NAMALWA (cell line): ENCODE measurements at places on chromosomes 6 and 20.

GRCh38 chr6:107707346-107708275 is 116.5 kb downstream of the SCML4 start:
- no peak for DNase-seq

- no peak for DNase-seq
These were observed 315.1 kb downstream of the THBS2 start for GRCh38 chr6:168938546-168938945.

DNA sequence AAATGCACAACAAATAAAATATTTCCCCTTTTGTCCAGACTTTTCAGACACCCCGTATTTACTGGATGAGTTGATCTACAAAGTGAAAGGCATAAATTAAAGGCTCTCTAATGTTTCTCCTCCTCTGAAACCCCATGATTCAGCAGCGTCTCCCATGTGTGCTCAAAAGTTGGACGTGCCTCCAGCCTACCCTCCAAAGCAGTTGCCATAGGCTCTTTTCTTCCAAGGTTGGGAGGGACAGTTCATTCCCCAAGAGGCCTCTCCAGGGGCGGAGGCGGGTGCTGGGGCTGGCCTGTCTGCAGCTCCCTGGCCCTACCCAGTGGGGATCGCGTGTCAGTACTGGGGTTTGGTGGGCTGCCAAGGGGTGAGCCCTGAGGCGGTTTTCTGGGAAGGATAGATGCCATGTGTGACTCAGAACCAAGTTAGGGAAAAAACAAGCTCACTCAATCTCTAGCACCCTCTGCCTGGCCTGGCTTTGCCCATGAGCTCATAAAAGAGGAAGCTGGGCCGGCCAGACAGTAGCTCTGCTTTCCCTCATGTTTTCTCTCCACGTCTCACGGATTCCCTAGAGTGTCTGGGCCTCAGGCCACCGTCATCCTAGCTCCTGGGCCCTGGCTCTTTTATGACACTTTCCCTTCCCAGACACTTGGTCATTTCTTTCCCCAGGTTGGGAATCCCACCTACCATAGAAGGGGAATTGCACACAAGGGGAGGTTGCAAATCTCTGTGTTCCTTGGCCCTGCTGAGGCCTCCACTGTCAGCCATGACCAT is 8.0 kb upstream of the IER3 start:
- no peak for DNase-seq

GRCh38 chr6:113649276-113649675 is 207.9 kb upstream of the MARCKS start:
- no peak for DNase-seq

GRCh38 chr6:136236466-136237293 is 13.4 kb downstream of the MTFR2 start:
- DNase-seq, result no peak

GRCh38 chr6:146331013-146331412 is 212.6 kb upstream of the RAB32 start:
- DNase-seq, result no peak

DNA sequence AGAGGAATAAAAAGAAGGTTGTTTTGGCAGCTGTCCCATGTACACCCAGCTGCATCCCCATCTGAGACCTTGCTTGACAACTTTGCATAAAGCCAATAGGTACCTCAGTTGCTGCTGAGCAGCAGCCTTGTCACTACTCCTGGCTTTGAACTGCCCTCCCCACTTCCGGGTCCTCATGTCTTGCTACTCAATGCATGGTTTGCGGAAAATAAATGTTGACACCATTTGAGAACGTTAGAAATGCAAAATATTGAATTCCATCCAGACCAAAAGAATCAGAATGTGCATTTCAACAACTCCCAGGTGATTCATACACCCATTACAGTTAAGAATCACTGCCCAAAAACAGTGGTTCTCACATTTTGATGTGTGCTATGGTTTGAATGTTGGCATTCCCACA is 32.9 kb downstream of the GPX5 start:
- no peak for DNase-seq

GRCh38 chr6:85185977-85186376 is 263.9 kb upstream of the NT5E start:
- no peak for DNase-seq

- no peak for DNase-seq
These were observed 32.6 kb downstream of the HDGFL1 start for GRCh38 chr6:22601984-22602383.

GRCh38 chr6:46035242-46035641 is 19.6 kb upstream of the CLIC5 start:
- no peak for DNase-seq

DNA sequence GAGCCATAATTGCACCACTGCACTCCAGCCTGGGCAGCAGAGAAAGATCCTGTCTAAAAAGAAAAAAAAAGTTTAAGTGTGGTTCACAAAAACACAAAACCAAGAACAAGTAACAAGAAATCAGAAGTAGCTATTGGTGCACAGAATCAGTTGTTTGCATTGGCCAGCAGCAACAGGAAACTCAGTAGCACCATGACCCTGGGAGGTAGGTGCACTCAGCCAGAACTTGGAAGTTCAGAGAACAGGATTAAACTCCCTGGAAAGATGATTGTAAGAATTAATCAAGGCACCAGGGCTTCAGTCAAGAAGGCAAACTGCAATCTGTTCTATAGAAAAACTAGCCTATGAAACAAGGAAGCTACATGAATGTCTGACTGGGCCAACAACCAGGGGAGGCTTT is 267.9 kb downstream of the COL12A1 start:
- DNase-seq, result no peak

DNA sequence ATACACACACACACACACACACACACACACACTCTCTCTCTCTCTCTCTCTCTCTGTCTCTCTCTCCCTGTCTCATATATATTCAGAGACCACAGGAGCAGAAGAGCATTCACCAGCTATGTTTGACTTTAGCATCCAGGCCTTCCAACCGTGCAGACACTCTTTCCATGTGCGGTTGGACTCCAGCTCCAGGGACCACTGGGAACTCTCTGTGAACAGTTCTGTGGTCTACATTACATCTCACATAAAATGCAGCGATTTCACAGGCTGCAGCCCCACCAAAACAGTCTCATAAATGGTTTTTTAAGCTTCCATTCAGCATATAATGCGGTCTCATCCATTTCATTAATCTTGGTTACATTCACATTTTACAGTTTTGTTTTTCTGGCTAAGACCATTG is 508.4 kb upstream of the SULF2 start:
- no peak for DNase-seq

DNA sequence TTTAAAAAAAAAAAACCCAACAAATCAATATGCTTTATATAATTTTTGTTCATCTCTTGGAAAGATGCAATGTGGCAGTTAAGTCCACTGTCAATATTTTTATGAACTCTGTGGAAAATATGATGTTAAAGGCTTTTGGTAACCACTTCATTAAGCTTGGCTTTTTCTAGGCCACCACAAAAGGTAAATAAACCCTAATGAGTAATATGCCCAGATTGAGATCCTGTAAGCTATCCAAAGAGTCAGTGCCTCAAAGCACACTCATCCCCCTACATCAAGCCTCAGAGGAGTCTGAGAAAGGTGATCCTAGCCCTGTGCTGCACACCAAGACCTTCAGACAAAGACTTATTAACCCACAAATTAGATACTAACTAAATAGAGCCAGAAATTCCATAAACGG is 121.1 kb downstream of the CDC5L start:
- DNase-seq, result no peak

- no peak for DNase-seq
These were observed 181.7 kb upstream of the ARID1B start for GRCh38 chr6:156595476-156595875.

GRCh38 chr20:49762940-49763766 is 49.5 kb upstream of the B4GALT5 start:
- no peak for DNase-seq

- DNase-seq, result no peak
These were observed 12.8 kb downstream of the ZDHHC14 start for GRCh38 chr6:157393669-157394327.

DNA sequence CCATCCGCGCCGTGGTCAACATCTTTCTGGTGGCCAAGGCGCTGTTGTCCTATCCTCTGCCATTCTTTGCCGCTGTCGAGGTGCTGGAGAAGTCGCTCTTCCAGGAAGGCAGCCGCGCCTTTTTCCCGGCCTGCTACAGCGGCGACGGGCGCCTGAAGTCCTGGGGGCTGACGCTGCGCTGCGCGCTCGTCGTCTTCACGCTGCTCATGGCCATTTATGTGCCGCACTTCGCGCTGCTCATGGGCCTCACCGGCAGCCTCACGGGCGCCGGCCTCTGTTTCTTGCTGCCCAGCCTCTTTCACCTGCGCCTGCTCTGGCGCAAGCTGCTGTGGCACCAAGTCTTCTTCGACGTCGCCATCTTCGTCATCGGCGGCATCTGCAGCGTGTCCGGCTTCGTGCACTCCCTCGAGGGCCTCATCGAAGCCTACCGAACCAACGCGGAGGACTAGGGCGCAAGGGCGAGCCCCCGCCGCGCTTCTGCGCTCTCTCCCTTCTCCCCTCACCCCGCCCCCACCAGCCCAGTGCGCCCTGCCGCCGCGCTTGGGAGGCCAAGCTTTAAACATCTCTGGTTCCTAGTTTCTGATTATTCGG is 4.0 kb downstream of the SLC32A1 start:
- no peak for DNase-seq

GRCh38 chr6:44162876-44163625 is 4.4 kb downstream of the CAPN11 start:
- DNase-seq, result no peak

GRCh38 chr6:56875961-56876360 is 78.9 kb upstream of the BEND6 start:
- no peak for DNase-seq

- DNase-seq, result no peak
These were observed 133.1 kb upstream of the BACH2 start for GRCh38 chr6:90429713-90430112.
